ENCODE measurements at places on chromosomes 7 and 10.

GRCh38 chr7:143846692-143847091 is 55.3 kb downstream of the TCAF1 start:
- no peak for DNase-seq

DNA sequence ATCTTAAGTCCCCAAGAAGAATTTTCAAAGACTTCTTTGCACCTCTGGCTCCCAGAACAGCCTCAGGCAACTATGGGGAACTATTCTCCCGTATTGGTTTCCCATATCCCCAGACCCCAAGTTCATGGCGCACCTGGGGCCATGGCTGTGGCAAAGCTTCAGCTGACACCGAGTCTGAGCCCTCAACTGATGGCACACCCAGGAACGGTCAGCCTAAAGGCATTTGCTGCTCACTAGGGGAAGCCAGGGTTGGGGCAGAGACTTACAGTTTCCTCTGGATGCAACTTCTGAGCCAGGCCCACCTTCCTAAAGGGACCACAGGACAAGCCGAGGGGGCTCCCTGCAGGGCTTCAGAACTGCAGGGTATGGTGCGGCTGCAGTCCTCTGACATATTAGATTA is 13.7 kb upstream of the CPA1 start:
- DNase-seq = no peak

GRCh38 chr7:42945821-42946626 is 13.8 kb downstream of the MRPL32 start:
- DNase-seq = no peak

- DNase-seq = no peak
These were observed 653.9 kb upstream of the FOXK1 start for GRCh38 chr7:4028221-4028620.

DNA sequence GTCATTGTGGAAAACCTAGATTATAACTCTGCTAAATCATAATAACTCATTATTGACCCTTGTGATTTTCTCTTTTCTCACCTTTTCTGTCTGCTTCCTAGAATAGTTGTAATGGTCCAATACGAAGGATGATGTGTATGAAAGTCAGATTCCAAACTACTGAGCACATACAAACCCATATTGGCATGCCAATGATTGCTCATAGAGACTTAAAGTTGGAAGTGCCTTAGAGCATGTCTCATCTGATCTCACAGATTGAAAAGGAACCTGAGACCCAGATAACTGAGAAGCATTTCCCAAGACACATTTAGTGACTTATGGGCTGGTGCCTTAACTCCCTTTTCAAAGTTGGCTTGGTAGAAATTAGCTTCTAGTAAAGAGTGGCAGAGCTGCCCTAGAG is 594.3 kb downstream of the REEP3 start:
- no peak for DNase-seq

DNA sequence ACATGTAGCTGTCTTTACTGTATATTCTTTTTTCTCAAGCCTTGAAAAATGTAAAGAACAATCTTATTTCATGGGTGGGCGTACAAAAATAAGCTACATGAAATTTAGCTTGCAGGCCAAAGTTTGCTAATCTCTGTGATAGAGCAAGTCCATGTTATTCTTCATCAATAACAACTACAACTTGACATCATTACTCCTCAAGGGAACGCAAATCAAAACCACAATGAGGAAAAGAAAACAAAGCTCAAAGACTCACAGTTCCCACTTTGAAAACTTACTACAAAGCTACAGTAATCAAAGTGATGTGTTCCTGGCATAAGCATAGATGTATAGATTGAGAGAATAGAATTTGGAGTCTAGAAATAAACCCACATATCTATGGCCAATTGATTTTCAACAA is 62.5 kb downstream of the GNA12 start:
- no peak for DNase-seq

DNA sequence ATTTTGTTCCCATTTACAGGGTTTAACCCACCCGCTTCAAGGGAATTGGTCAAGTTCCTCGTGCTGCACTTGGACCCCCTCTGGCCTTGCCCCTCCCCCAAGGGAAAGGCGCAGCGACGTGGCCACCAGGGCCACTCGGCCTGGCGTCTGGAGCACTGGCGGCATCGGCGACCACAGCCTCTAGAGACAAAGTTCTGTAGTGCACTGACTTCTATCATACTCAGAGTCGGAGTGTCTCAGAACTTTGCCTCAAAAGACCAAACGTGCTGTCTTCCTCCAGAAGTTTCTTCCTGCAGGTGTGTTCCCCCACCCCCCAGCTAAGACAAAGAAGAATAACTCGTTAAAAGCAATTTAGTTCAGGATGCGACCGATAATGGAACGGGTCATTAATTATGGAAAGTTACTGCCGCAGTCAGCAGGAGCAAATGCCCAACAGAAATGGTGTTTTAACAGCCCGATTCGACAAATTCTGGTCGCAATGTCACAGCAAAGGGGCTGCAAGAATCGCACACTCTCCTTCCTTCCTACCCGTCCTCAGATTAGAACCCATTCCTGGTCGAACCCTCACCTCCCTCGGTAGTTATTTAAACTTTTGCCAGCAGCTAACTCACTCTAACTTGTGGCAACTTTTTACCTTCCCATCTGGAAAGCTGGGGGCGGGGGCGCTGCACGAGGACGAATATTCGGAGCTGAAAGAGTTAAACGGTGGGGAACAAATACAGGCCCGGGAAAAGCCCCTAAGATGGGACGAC is 202.1 kb upstream of the NFE2L3 start:
- DNase-seq = no peak

DNA sequence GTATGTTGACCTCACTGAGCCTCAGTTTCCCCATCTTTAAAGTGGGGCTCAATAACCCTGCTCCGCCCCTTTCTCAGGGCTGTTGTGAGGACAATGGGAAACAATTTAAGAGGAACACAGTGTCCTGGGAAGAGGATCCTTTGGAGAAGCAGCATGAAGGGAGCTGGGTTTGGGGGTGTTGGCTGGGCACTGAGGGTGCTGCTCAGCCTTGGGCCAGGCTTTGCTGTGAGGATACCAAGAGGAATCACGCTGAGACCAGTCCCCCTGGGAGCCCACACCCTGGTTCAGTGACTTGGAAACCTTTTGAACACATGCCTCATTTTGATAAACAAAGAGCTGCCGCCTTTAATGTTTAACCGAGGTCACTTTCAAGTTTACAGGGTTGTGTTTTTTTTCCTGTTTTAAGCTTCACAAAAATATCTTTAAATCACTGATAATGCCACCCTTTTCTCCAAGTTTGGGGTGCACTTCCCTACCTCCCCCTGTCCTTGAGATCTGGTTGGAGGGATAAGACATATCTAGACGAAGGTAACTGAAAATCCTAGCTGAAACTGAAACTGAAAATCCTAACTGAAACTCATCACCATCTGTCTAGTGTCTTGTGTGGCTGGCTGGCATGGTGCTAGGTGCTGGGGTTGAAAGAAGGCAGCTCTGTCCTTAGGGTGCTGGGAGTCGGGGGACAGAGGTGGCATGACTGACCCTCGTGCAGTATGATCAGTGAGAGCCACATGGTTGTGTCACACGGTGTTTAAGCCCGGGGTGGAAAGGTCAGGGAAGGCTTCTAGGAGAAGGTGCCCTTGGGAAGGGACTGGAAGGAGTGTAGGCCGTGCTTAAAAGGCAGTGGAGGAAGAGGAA is 27.7 kb downstream of the ZNF775 start:
- peak; percentile 19 for DNase-seq

DNA sequence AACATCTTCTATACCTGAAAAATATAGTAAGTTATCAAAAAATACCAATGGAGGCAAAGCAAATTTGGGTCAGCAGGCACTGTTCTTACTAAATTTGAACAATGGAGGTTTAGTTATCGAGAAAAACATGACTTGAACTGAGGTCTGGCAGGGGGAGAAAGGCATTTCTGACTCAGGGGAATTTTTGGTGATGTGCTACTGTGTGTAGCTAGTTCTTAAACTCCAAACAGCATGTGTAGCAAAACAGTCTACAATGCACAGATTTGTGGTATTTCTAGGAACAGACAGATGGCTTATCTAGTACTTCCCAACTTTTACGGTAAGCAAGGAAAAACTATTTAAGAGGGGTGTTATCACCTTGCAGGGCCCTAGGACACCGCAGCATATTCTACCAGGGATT is 311.6 kb upstream of the LRRN3 start:
- no peak for DNase-seq

- DNase-seq = no peak
These were observed 244.4 kb downstream of the ZWINT start for GRCh38 chr10:56116684-56117083.

DNA sequence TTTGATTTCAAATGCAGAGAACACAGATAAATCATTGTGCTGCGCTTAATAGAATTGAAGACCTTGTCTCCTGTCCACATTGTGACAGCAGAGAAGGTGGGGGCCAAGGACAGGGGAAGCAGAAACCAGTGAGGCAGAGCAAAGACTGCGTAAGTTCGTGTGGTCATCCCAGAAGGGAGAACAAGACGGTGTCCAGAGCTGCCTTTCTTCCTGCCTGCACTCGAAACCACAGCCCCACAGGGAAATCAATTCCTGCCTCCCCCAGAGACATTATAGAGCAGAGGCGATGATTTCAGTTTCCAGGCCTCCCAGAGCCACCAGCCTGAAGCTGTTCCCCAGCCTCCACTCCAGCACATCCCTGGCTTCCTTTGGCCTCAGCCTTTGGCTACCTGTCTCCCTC is 39.7 kb upstream of the UCN3 start:
- no peak for DNase-seq

DNA sequence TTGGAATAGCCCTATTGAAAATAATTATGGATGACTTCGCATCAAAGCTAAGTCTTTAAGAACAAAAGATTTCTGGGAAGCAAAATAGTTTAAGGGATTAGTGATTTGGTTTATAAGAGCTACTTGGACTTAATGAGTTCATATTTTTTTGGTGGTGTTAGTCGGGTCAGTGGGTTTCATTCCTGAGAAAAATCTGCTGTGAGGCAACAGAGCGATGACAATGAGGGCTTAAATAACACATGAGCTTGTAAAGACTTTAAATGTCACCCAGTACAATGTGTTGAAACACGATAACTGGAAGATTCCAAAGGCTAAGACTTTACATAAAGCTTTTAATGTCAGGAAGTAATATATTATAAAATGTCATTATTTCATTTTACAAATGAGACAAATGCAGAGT is 178.8 kb downstream of the ARL4A start:
- DNase-seq = no peak

GRCh38 chr7:121109145-121109544 is 120.6 kb downstream of the CPED1 start:
- DNase-seq = no peak

GRCh38 chr10:121452581-121452980 is 145.7 kb downstream of the FGFR2 start:
- no peak for DNase-seq

GRCh38 chr10:12241810-12242529 is 46.0 kb downstream of the CDC123 start:
- DNase-seq = no peak

DNA sequence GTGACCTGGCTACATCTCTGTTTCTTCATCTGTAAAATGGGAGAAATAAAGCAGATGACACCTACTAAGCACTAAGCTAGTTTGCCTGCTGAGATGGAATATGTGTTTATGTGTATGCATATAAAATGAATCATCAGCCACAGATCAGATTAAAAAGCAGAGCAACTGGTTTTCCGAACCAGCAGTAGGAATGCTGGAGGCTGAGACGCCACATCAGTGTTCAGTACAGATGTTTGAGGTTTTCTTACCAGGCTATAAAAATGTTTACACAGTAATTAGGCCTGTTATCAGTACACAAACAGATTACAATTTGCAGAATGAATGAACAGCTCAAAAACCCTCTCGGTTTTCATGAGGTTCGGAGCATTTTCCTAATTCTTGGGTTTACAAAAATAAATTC is 85.8 kb downstream of the CALN1 start:
- DNase-seq = no peak

- DNase-seq = no peak
These were observed 45.3 kb upstream of the DKK1 start for GRCh38 chr10:52268790-52269189.

DNA sequence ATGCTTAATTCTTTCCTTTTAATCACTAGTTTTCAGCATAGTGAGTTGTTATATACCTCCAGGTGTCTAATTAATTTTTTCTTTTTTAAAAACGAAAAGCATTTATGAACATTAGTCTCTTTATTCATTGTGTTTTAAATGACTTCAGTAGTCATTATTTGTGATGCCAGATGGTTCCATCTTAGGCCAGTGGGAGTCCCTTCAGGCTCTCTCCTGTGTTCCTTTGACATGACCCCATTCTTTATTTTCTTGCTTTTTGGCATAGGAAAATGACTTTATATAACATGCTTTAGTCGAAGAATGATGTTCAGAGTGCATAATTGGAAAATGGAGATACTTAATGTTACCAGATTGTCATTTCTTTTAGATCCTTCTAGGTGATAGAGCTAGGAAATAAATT is 24.4 kb downstream of the MKLN1 start:
- no peak for DNase-seq

DNA sequence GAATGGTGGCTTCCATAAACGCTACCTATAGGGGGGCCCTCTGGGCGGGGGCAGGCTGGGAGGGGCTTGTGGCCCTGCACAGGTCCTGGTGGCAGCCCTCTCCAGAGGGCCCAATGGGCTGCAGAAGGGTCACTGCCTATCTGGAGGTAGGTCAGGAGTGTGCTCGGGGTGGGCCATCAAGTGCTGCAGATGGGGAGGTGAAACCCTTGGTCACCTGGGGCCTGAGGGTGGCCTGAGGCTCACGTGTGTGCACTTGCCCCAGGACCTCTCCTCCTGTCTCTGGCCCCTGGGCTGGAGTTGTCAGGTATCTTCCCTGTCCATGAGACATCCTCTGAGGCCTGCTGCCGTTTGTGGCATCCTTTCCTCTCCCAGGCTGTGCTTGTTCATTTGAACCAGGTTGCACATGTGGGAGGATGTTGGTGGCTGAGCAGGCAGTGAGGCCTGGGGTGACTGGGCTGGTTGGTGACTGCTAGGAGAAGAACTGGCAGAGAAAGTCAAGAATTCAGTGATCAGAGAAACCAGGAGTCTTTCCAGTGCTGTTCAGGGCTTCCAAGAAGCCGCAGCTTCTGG is 21.1 kb upstream of the SH2D4B start:
- no peak for DNase-seq

DNA sequence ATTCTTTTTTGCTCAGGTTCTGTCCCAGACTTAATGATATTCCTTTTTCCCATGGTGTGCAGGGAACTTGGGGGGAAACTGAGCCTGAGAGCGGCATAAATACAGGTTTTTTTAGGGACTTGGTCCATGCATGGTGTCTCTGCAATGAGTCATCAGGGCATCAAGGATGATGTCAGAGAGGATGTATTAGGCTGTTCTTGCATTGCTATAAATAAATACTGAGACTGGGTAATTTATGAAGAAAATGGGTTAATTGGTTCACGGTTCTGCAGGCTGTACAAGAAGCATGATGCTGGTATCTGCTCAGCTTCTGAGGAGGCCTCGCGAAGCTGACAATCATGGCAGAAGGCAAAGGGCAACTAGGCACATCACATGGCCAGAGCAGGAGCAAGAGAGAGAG is 185.4 kb downstream of the RAB11FIP2 start:
- DNase-seq = no peak

DNA sequence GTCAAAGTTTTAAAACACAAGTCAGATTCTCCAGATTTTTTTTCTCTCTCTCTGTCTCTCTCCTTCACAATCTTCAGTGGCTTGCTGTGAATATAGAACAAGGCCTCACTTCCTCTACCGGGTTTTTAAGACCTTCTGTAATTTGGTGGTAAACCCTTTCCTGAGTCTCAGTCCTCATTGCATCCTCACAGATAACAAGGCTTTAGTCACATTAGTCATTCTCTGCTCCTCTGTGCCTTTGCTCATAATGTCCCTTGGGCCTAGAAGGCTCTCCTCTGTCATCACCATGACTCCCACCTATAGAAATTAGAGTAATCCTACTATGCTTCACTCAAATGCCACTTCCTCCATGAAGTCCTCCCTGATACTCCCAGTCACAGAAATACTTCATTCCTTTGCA is 172.7 kb upstream of the HPS1 start:
- no peak for DNase-seq
